ENCODE measurements at places on chromosomes 13 and 19.

GRCh38 chr19:2756921-2757881, 17.4 kb upstream of the SLC39A3 start:
- DNase-seq, result no peak

GRCh38 chr19:2243274-2244124, 5.6 kb upstream of the AMH start:
- no peak for DNase-seq

DNA sequence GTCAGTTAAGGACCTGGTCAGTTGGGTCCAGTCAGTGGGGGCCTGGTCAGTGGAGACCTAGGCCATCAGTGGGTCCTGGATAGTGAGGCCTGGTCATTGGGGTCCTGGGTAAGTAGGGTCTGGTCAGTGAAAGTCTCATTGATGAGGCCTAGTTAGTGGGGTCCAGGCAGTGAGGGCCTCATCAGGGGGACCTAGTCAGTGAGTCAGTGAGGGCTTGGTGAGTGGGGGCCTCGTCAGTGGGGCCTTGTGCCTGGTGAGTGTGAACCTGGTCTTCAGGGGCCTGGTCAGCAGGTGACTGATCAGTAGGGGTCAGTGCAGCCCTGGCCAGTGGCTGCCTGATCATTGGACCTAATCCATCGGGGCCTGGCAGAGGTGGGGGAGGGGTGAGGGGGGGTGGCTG, 42.6 kb upstream of the TPM4 start:
- DNase-seq, result no peak

DNA sequence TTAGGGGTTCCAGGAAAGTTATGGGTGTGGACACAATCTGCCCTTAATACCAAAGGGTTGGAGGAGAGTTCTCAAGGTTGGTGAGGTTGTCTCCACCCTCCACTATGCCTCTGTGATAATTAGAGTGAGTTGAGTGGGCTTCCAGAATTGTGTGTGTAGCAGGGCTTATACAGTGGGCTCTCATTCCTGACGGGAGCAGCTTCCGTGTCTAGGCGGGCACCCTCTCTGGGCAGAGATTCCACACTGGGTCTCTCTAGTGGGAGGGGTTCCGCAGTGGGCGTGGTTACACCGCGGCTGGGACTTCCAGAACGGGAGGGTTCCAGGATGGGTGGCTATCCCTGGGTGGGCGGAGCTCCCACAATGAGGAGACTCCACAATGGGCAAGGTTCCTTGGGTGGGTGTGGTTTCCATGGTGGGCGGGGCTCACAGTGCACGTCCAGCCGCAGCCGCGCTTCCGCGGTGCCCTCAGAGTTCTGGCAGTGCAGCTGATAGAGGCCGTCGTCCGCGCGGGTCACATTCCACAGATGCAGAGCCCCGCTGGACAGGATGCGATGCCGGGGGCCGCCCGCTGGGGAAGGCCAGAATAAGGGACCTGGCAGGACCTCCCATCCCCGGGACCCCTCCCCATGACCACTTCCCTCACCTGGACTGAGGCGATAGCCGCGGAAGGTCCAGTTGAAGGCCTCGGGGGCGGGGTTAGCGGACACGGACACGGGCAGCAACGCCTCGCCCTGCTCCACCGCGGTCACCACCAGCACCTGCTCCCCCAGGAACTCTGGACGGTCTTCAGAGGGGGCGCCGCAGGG, 8.4 kb downstream of the NPHS1 start:
- DNase-seq, result no peak

DNA sequence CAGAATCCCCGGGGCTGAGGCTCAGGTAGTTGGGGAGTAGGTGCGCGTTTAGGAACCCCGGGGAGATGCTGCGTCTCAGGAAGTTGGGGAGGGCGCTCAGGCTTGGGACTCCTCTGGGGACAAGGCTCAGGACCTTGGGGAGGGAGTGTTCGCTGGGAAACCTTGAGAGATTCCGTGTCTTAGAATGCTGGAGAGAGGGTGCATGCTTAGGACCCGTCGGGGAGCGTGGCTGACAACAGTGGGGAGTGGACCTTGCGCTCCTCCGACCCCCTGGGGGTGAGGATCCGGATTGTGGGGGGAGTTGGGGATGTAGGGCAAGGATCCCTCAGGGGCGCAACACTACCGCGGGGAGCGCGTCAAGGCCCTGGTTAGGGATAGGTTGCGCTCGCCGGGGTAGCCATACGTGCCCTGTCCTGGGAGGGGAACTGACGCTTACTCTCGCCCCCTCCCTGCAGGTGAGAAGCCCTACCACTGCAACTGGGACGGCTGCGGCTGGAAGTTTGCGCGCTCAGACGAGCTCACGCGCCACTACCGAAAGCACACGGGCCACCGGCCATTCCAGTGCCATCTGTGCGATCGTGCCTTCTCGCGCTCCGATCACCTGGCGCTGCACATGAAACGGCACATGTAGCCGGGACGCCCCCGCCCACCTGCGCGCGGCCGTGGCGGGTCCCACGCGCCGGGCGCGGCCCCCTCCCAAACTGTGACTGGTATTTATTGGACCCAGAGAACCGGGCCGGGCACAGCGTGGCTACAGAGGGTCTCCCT, 2.0 kb downstream of the KLF2 start:
- no peak for DNase-seq

DNA sequence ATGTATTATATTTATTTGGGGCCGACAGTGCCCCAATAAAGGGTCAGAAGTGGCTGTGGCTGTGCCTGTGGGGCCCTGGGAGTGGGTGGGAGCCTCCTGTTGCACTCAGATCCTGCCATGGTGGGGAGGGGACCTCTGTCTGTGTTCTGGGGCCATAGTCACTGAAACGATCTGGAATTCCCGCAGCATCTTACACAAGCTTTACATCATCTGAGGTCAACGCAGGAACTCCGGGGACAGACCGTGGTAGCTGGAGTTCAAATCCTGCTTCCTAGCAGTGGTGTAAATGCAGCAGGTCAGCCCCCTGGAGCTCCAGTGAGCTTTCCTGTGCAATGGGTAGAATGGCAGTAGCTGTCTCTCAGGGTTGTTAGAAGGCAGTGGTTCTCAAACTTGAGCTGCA, 3.9 kb upstream of the SCN1B start:
- DNase-seq, result no peak

DNA sequence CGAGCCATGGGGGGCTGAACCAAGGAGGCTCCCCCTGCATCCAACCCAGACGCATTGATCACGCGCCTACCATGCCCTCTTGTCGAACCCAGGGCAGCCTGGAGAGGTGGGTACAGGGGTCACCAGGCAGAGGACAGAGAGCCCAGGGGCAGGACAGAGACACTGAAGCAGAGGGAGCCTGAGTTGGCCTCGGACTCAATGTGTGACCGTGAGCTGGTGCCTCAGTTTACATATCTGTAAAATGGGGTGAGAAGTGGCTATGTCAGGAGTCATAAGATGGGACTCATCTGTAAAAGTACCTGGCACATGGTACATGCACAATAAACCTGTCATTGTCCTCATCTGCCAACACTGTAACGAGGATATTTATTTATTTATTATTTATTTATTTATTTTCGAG, 24.1 kb upstream of the NFIC start:
- no peak for DNase-seq

DNA sequence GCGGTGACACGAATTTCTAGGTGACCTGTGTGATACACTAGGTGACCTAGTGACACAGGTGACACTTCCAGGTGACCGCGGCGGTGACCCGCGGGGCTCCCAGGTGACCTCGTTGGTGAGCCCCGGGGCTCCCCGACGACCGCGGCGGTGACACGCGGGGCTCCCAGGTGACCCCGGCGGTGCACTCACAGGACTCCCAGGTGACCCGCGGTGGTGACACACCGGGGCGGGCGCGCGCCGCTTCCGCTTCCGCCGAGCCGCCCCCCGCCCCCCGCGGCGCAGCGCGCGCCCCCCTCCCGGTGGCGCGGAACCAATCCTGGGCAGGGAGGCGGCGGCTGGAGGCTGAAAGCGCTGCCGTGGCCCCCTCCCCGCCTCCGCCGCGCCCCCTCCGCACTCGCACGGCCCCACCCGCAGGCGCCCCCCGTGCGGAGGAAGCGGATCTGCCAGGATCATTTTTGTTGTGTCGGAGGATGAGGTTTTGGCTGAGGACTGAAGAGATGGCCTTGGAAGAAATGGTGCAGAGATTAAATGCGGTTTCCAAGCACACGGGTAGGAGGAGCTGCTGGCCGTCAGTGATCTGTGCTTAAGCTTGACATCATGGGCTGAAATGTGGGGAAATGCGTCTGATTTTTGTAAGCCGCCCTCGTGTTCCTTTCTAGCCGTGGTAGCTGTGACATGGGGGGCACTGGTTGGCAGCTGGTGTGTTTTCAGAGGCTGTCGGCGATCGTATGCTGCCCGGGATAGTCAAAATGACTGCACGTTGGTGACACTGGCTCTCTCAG, at the start of gene MCF2L:
Gene MCF2L (plus strand): TSS at position 305 of the 782 bp plus-strand sequence. CDS start 166 bp downstream, at position 471.
- peak; percentile 29 for DNase-seq

GRCh38 chr19:47435196-47435595, 15.9 kb upstream of the MEIS3 start:
- DNase-seq, result no peak

DNA sequence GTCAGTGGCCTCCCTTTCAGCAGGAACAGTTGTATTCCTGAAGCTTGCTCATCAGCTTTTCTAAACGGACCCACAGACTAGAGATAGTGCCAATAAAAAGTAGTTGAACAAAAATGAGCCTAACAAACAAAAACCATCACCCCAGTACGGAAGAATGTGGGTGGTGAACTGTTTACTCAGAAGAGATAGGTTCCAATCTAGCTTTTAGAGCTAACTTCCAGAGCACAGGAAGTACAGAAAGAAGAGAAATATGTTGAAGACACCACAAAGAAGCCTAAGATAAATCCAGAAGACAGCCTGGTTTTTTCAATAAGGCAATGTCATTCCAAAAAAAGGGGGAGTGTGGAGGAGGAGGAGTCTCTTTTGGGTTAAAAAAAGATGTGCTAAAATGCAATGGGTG, 2.8 kb upstream of the LMO7 start:
- DNase-seq, result peak; percentile 98

GRCh38 chr13:48194379-48194754, 38.6 kb upstream of the ITM2B start:
- DNase-seq, result no peak

DNA sequence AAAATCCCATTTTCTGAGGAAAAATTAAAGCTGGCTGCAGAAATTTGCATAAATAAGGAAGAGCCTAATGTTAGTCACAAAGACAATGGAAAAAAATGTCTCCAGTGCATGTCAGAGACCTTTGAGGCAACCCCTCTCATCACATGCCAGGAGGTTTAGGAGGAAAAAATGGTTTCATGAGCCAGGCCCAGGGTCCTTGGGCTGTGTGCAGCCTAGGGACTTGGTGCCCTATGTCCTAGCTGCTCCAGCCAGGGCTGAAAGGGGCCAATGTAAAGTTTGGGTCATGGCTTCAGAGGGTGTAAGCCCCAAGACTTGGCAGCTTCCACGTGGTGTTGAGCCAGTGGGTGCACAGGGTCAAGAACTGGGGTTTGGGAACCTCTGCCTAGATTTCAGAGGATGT, 1252.6 kb downstream of the PCDH9 start:
- no peak for DNase-seq
